ENCODE measurements at places on chromosomes 12 and 14.

- no peak for DNase-seq
Measured at GRCh38 chr14:32698831-32699230, 239.8 kb upstream of the NPAS3 start.

GRCh38 chr12:109863847-109864712 lies 16.3 kb downstream of the GLTP start:
- no peak for DNase-seq

GRCh38 chr12:50119387-50119786 lies 7.4 kb downstream of the COX14 start:
- no peak for DNase-seq

DNA sequence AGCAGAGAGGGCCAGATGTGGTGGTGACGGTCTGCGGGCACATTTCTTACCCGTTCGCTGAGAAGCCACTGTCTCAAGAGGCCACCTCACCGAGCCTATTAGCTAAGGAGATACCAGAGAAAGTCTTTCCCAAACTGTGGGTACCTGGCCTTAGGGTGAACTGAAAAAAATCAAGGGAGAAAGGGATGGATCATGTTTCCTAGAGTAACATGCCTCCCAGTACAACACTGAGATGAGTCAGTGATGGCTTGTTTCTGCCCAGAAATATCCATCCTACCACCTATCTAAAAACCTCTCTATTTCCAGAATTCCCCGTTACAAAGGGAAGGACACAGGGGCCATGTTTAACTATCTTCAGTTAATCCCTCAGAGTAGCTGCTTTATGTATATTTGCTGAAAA lies 83.7 kb downstream of the LMNTD1 start:
- DNase-seq: no peak

DNA sequence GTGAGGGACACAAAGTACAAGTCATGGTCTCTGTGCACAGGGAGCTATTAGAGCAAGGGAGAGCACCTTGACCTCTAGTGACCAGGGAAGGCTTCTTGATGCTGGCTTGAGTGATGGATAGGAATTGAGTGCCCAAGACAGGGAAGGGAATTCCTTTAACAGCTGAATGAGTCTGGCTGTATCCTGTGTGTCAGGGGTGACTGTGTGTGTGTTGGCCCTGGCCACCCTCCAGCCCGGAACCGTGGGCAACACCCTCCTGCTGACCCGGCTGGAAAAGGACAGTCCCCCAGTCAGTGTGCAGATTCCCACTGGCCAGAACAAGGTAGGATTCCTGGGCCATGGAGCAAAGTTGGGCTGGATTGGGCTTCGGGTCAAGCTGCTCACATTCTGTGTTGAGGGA lies 5.5 kb upstream of the PFDN5 start:
- DNase-seq: no peak

DNA sequence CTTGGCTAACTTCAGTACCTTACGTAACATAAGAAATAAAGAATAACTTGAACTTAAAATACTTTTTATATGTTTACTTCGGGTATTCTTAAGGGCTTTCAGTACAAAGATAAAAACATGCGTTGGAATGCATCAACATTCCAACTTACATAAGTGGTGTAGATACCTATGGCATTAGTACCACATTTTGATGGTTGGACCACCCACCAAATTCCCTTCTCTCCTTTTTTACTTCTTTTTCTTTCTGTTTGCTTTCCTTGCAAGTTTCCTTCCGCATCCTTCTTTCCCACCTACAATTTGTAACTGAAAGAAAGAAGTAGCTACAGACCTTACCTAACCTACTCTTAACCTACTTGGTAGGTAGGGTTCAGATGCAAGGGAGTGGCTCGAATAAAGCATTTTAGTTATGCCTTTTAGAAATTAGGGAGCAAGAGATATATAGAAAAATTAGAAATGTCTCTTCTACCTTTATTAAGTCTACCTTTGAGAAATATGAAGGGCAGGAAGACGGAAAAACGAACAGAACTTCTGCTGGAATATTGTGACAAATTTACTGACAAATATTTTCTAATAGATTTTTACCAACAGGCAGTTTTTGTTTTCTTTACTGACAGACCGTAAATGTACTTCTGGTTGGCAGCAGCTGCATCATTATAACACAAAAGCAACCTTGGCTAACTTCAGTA lies 2.1 kb upstream of the ARHGAP5 start:
- no peak for DNase-seq

DNA sequence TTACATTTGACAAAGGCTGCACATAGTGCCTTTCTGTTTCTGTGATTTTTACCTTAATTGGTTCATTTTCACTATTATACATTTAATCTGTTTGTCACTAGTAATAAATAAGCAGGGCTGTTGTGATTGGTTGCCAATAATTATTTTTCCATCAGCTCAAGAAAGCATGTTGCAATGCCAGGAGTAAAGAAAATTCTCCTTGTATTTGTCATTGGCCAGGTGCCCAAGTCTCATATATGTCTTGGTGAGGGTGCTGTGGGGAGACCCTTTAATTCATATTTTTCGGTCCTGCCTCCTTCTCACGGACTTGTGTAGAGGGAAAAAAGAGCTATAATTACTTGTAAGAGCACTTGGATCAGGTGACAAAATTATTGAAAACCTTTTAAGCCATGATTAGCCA lies 108.0 kb downstream of the KITLG start:
- DNase-seq: no peak

DNA sequence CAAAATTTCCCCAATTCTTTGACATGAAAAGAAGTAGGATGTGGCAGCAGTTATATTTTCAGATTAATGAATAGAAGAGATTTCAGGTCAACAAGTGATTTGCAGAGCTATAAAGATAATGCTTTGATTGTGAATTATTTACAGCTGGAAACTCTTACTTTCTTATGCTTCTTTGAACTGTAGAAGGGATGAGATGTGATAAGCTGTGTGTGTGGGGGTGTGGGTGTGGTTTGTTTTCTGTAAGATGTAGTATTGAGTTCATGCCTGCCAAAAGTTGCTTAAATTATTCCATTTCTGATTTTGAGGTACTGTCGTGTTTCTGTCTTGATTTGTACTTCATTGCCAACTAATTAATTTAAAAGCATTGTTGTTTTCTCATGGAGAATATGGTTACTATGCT lies 22.7 kb downstream of the AEBP2 start:
- DNase-seq: no peak

- no peak for DNase-seq
Measured at GRCh38 chr12:60148109-60148508, 552.3 kb downstream of the SLC16A7 start.

GRCh38 chr12:124512667-124513296 lies 54.6 kb downstream of the NCOR2 start:
- DNase-seq: no peak

DNA sequence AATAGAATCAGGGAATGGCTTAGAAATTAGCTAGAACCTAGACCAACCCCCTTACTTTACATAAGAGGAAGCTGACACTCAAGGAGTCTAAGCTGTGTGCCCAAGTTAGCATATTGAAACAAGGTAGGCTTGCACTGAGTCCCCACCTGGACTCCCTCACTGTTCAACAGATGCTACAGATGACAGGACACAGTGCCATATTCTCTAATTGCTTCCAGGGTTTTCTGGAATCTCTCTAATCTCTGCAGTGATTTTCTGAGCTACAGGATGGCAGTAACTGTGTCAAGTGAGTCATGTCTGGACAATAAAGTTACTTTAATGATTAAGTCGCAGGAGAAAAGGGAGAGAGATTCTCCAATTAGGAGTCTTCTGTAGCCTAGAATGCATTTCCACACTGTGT lies 35.8 kb downstream of the AKAP6 start:
- DNase-seq: no peak

GRCh38 chr12:70553391-70553859 lies 83.8 kb downstream of the PTPRB start:
- DNase-seq: no peak

GRCh38 chr14:91250912-91251311 lies 6.4 kb upstream of the GPR68 start:
- no peak for DNase-seq

- no peak for DNase-seq
Measured at GRCh38 chr14:61308198-61308597, 13.2 kb upstream of the PRKCH start.

DNA sequence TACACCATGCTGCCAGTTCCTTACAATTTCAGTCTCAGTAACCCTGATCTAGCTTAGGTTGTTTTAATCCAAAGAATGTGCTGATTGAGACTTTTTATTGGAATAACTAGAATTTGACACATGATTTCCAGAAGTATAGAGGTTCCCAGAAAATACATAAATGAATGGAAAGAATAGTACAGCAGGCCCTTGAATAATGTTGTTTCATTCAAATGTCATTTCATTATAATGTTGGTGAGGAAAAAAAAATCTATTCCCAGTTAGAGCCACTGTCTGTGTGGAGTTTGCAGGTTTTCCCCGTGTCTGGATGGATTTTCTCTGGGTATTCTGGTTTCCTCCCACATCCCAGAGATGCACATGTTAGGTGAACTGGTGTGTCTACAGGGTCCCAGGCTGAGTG lies 273.5 kb upstream of the GARIN6 start:
- no peak for DNase-seq

DNA sequence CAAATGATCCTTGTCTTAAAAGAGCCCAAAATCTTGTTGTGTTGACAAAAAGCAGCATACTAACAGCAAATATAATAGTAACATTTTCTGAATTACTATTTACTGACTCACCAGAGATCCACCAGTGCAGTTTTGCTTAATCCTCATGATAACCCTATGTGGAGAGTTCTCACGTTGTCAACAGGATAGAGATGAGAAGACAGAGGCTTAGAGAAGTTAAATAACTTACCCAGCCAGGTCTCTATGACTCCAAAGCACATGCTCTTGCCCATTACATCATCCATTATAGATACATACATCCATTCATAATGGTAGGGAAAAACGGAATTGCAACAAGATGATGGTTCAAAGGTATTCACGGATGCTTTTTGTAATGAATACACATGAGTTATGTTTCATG lies 111.9 kb downstream of the PAX9 start:
- DNase-seq: no peak

DNA sequence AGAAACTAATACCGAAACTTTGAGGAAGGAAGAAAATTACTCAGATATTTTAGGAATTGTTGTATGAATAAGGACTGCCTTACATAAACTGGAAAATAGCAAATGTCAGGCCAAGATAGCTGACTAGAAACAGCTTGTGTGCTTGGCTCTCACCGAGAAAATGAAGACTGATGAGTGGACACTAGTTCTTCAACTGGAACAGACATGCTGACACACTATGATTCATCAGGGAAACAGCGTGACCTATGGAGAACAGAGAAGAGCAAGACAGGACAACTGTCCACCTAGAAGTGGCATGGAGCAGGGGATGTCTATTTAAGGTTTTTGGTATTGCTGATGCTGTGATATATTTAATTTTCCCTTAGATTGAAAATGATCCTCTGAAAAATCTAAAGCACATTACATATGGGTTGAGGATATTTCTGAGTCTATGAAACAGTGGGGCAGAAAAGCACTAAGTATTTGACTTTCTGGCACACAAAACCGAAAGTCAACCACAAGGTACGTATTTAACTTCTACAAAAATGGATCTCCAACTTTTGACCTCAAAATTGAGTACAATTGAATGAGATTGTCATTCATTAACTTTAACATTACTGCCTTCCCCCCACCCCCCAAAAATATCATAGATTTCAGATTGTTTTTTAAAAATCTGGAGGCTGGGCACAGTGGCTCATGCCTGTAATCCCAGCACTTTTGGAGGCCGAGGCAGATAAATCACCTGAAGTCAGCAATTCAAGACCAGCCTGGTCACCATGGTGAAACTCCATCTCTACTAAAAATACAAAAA lies 863.2 kb downstream of the LRFN5 start:
- DNase-seq: no peak

DNA sequence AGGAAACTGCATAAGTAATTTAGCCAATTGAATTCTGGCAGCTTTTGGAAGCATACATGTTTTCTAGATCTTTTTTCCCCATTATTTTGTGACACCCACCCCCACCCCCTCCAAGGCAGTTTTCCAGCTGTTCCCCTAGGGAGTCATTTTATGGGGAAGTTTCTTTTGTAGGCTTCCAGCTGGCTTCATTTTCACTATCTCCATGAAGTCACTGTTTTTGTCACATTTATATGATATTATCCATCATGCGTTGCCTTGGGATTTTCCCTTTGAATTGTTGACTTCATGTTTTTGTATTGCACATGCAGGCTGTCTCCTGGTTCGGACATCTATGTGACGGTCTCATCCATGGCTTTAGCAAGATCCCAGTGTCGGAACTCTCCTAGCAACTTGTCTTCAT lies 233.6 kb upstream of the RGS6 start:
- DNase-seq: no peak

DNA sequence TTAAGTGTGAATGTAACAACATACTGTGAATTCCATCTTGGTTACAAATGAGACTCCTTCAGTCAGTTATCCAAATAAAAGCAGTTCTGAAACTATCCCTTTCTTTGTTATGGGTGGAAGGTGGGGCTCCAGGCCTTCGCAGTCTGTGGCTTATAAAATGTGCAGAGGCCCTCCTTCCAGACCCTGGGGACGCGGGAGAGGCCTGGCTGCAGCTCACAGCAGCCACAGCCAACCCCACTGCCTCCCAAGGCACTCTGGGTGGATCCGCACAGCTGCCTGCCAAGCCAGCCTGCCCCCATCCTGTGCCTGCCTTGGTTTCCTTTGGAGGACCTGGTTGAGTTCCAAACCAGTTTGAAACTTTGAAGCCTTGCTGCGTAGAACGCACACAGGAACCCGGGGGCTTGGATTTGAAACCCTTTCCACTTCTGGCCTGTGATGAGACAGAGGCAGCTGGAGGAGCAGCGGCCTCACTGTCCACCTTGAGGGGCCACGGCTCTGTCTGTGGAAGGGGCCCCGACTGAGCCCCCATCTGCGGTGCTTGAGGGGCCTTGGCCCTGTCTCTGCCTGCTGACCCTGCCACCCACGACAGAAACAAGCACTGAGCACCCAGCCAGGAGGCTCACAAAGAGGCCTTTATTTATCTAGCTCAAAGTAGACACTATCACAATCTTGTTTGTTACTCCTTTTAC lies 30.4 kb downstream of the CCNK start:
- DNase-seq: no peak

DNA sequence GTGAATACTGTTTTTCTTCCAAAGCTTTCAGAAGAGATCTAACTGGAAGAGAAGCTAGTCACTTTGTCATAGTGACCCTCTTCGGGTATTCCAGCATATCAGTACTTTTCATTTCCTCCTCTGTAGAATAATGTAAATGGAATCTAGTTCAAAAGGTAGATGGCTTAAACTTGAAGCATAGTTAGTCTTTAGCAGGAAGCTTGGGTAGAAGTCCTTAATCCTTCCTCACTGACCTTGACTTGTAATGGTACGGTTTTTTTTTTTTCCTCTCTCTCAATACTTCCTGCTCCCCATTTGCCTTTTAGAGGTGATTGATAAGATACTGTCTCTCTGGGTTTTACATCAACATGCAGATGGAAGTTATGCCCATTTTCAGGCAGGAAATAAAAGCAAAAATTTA lies 1.7 kb downstream of the FBXO34 start:
- no peak for DNase-seq

- peak; percentile 4 for DNase-seq
Measured at GRCh38 chr12:104604070-104604994, 147.6 kb downstream of the CHST11 start.

GRCh38 chr12:47818467-47819137 lies 1.1 kb downstream of the HDAC7 start:
- no peak for DNase-seq

GRCh38 chr12:6236641-6236940 lies 36.4 kb downstream of the CD9 start:
- no peak for DNase-seq
